ENCODE measurements at places on chromosomes 4 and X. TPM values are rescaled to one million over a fixed set of nuclear protein-coding genes. Genes with fewer than 3 reads are reported as not detected.

The DNAJB14 gene
- 58.2 TPM for total RNA-seq

The PPP4R3C gene
- not detected for total RNA-seq

The CLCN5 gene
- 6.3 TPM for total RNA-seq

The XIAP gene
- 18.3 TPM for total RNA-seq

The CSN1S1 gene
- total RNA-seq = not detected

The FAM9A gene
- not detected for total RNA-seq

The NALF2 gene
- total RNA-seq = not detected

The JCHAIN gene
- total RNA-seq = 7.9 TPM

DNA sequence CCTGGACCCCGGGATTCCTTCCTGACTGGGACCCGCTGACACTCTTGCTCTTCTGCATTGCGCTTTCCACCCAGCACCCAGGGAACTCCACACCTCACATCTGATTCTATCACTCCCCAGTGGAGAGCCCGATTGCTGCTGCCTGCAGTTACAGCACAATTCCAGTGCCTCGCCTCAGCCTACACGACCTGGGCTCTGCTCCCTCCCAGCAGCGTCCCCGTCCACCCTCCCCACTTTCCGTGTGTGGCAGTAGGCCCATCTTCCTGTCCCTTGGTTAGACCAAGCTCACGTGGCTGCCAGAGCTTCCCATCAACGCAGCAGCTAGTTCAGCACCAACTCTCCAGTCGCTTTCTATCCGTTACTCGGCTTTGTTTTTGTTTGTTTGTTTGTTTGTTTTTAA lies 66.6 kb upstream of the SORBS2 start:
- H3K36me3 ChIP-seq = no peaks in the 10 kb centered on the region
- no peak for DNase-seq
- no peaks in the 10 kb centered on the region for H3K27me3 ChIP-seq

- no peaks in the 10 kb centered on the region for H3K27me3 ChIP-seq
- peaks cover 5% of the 10 kb centered on the region for H3K4me1 ChIP-seq
- no peak for DNase-seq
- no peak overlapping the region for H3K27ac ChIP-seq
- no peak overlapping the region for H3K4me3 ChIP-seq
These were observed 52.4 kb downstream of the SCFD2 start for GRCh38 chr4:53313510-53313909.

GRCh38 chrX:69388526-69388925 lies 115.6 kb upstream of the NALF2 start:
- H3K4me1 ChIP-seq = peaks cover 3% of the 10 kb centered on the region
- DNase-seq = no peak
- no peak overlapping the region for H3K27ac ChIP-seq
- no peak overlapping the region for H3K4me3 ChIP-seq
- H3K36me3 ChIP-seq = no peaks in the 10 kb centered on the region

DNA sequence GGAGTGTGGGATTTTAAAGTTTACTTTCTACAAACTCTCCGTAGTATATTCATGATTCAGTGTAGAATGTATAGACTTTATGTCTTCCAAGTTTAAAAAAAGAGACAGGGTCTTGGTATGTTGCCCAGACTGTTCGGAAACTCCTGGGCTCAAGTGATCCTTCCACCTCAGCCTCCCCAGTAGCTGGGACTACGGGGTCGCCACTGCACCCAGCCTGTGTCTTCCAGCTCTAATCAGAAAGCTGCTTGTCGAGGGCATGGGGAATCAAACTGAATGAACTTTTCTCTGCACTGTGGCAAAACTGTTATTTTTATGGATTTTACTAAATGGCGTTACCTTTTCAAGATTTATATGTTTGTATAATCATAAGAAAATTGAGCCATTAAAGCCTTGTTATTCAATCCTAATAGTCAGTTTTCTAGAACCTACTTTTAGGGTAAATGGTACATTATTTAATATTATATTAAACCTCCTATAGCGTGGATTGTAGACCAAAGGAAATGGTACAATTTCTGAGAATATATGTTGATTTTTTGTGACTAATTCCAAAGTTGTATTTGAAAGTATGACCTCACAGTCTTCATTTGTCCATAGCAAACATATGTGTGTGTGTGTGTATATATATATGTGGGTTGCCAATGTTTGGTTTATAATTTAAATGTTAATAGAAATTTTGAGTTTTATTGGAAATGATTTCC lies 1.1 kb downstream of the BLOC1S4 start:
- no peaks in the 10 kb centered on the region for H3K36me3 ChIP-seq
- H3K27me3 ChIP-seq = no peaks in the 10 kb centered on the region

DNA sequence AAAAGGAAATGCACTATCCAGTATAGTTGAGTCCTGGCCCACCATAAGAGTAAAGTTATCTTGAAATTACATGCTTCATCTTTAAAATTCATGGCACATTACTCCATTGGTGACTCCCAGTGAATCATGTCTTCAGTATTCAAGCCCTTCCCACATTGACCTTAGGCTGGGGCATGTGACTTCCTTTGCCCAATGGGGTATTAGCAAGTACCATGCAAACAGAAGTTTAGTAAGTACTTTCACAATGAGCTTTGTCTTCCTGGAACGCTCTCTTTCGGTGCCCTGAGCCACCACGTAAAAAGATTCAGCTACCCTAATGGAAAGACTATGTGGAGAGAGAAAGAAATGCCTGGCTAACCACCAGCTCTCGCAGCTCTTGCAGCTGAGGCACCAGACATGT lies 235.4 kb downstream of the HNRNPD start:
- no peak for DNase-seq
- H3K27me3 ChIP-seq = no peaks in the 10 kb centered on the region
- H3K27ac ChIP-seq = no peak overlapping the region
- H3K4me3 ChIP-seq = no peak overlapping the region

DNA sequence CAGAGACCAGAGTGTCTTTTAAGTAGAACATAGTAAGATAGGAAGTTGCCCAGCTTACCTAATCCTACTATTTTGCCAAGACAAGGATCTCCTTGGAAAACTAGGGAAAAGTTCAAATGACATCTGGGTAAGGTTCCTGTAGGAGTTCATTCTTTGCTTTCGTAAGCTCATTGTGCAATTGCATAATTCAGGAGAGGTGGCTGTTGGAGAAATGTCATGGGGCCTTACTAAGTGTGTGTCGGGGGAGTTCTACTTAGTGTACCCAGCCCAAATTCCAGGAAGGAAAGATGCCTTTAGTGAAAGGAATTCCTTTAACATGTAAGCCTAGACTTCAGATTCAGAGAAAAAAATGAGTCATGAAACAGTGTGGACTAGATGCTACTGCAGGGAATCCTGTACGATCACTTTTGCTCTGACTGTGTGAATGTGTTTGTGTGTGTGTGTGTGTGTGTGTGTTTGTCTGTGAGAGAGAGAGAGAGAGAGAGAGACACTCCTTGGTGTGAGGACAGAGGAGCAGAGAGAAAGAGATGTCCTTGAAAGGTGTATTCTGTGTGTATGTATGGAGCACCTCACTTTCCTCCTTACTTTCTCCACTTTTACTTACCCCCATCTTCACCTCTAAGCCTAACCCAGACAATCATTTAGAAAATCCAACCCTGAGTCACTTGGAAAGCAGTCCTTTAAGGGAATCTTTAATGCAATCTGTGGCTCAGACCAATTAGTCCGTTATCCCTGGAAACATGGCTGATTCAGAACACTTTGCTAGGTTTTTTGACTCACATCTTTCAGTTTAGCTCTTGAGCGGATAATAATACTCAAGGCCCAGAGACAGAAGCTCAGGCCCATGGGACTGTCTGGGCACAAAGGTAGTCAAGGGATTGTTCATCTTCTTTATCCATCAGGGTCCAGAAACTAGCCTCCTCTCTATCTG lies 114.5 kb upstream of the ACSL4 start:
- DNase-seq = no peak
- H3K4me3 ChIP-seq = no peak overlapping the region
- no peak overlapping the region for H3K27ac ChIP-seq
- no peaks in the 10 kb centered on the region for H3K36me3 ChIP-seq
- H3K4me1 ChIP-seq = no peaks in the 10 kb centered on the region

GRCh38 chrX:101229170-101229569 lies 9.6 kb downstream of the DRP2 start:
- H3K4me1 ChIP-seq = no peaks in the 10 kb centered on the region
- no peak overlapping the region for H3K4me3 ChIP-seq
- no peaks in the 10 kb centered on the region for H3K36me3 ChIP-seq
- no peak overlapping the region for H3K27ac ChIP-seq
- H3K27me3 ChIP-seq = no peaks in the 10 kb centered on the region

- no peaks in the 10 kb centered on the region for H3K4me1 ChIP-seq
- no peak overlapping the region for H3K27ac ChIP-seq
- H3K4me3 ChIP-seq = no peak overlapping the region
- no peaks in the 10 kb centered on the region for H3K36me3 ChIP-seq
- H3K27me3 ChIP-seq = no peaks in the 10 kb centered on the region
- no peak for DNase-seq
These were observed 649.6 kb upstream of the NDST4 start for GRCh38 chr4:115763051-115763450.

- H3K4me1 ChIP-seq = no peaks in the 10 kb centered on the region
- H3K27me3 ChIP-seq = no peaks in the 10 kb centered on the region
- H3K4me3 ChIP-seq = no peak overlapping the region
- no peak overlapping the region for H3K27ac ChIP-seq
- no peak for DNase-seq
- H3K36me3 ChIP-seq = no peaks in the 10 kb centered on the region
These were observed 937.6 kb upstream of the SLIT2 start for GRCh38 chr4:19314116-19314515.

GRCh38 chr4:35966566-35966965 lies 277.7 kb downstream of the ARAP2 start:
- no peaks in the 10 kb centered on the region for H3K27me3 ChIP-seq
- no peak overlapping the region for H3K27ac ChIP-seq
- H3K36me3 ChIP-seq = no peaks in the 10 kb centered on the region
- no peaks in the 10 kb centered on the region for H3K4me1 ChIP-seq

GRCh38 chr4:167602157-167602556 lies 367.9 kb upstream of the SPOCK3 start:
- H3K27ac ChIP-seq = no peak overlapping the region
- no peaks in the 10 kb centered on the region for H3K4me1 ChIP-seq
- no peaks in the 10 kb centered on the region for H3K36me3 ChIP-seq
- H3K27me3 ChIP-seq = no peaks in the 10 kb centered on the region
- DNase-seq = no peak
- no peak overlapping the region for H3K4me3 ChIP-seq

GRCh38 chr4:17577665-17578481 lies 875 bp downstream of the LAP3 start:
- peaks cover 19% of the 10 kb centered on the region for H3K4me1 ChIP-seq
- H3K4me3 ChIP-seq = peak overlapping the region; percentile 88
- peaks cover 10% of the 10 kb centered on the region for H3K36me3 ChIP-seq

DNA sequence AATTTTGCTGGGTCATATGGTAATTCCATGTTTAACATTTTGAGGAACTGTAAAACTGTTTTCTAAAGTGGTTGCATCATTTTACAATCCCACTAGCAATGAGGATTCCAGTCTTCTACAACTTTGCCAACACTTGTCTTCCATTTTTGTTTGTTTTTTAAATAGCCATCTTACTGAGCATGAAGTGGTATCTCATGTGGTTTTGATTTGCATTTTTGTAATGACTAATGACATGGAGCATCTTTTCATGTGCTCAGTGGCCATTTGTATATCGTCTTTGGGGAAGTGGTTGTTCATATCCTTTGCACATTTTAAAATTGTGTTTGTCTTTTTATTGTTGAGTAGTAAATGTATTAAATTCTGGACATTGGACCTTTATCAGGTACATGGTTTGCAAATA lies 94.7 kb downstream of the TMEM131L start:
- DNase-seq = no peak
- no peak overlapping the region for H3K27ac ChIP-seq
- no peaks in the 10 kb centered on the region for H3K36me3 ChIP-seq
- H3K4me1 ChIP-seq = peaks cover 7% of the 10 kb centered on the region
- no peaks in the 10 kb centered on the region for H3K27me3 ChIP-seq

GRCh38 chr4:124337874-124338273 lies 374.7 kb downstream of the ANKRD50 start:
- H3K27ac ChIP-seq = no peak overlapping the region
- no peaks in the 10 kb centered on the region for H3K36me3 ChIP-seq
- H3K27me3 ChIP-seq = no peaks in the 10 kb centered on the region

DNA sequence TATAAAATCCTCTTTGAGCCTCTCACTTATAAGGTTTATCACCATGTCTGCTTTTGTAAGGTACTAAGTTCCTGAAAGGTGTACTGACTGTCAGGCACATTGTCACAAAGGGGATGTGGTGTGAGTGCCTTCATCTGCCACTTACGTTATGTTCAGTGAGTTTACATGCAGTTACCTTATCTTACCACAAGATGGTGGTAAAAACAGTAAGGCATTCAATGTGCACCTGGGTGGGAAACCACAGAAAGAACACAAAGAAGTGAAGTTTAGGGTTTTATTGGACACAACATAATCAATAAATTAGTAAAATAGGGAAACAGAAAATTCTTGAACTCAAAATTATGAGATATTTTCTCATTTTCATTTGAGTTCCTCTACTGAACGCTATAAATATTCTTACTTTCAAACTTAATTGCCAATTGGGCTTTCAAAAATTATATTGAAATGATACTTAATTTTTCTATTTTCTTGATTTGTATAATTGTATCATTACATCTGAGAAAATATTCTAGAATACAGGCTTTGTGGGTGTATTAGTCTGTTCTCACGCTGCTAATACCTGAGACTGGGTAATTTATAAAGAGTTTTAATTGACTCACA lies 650.8 kb downstream of the PCDH7 start:
- no peaks in the 10 kb centered on the region for H3K4me1 ChIP-seq
- no peaks in the 10 kb centered on the region for H3K27me3 ChIP-seq

GRCh38 chrX:134543288-134543687 lies 83.3 kb downstream of the HPRT1 start:
- no peaks in the 10 kb centered on the region for H3K36me3 ChIP-seq
- H3K4me3 ChIP-seq = no peak overlapping the region
- DNase-seq = no peak
- peaks cover 2% of the 10 kb centered on the region for H3K4me1 ChIP-seq

GRCh38 chrX:18640686-18641085 lies 31.2 kb downstream of the RS1 start:
- DNase-seq = no peak
- H3K4me3 ChIP-seq = no peak overlapping the region
- H3K36me3 ChIP-seq = no peaks in the 10 kb centered on the region
- no peaks in the 10 kb centered on the region for H3K4me1 ChIP-seq

GRCh38 chr4:87011340-87012034 lies 76.7 kb downstream of the AFF1 start:
- peaks cover 63% of the 10 kb centered on the region for H3K4me1 ChIP-seq
- no peak for DNase-seq
- H3K4me3 ChIP-seq = no peak overlapping the region
- H3K27me3 ChIP-seq = no peaks in the 10 kb centered on the region
- no peak overlapping the region for H3K27ac ChIP-seq

DNA sequence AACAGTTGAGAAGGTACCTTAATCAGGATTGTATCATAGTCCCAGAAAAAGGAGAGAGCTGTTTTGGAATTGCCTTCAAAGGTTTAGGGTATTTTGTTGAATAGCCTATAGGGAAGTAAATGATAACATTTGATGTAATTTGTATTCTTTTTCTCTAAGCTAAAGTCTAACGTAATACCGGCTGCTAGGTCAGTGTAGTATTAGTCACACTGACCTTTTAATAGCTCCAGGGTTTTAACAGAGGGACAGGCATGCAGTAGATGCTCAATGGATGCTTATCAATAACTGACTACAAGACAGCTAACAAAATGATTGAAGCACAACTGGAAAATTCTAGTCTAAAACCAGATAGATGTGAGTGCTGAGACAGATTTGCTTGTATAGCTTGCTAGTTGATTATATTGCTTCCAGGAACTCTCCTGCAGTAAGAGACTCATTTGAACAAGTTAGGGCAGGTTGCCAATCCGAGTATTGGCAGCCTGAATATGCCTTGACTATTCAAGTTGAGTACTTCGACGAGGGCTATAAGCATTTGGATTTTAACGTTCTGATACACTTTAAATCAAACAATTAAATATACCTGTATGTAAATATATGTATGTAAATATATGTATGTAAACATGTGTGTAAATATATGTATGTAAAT lies 16.5 kb upstream of the PNPLA4 start:
- no peak for DNase-seq
- H3K4me1 ChIP-seq = no peaks in the 10 kb centered on the region
- no peak overlapping the region for H3K4me3 ChIP-seq

All from thoracic aorta (tissue), 2 donors.